ENCODE measurements at places on chromosomes 11 and 22.

- no peak for DNase-seq
Observed at GRCh38 chr22:44727709-44728108, 24.7 kb upstream of the ARHGAP8 start.

DNA sequence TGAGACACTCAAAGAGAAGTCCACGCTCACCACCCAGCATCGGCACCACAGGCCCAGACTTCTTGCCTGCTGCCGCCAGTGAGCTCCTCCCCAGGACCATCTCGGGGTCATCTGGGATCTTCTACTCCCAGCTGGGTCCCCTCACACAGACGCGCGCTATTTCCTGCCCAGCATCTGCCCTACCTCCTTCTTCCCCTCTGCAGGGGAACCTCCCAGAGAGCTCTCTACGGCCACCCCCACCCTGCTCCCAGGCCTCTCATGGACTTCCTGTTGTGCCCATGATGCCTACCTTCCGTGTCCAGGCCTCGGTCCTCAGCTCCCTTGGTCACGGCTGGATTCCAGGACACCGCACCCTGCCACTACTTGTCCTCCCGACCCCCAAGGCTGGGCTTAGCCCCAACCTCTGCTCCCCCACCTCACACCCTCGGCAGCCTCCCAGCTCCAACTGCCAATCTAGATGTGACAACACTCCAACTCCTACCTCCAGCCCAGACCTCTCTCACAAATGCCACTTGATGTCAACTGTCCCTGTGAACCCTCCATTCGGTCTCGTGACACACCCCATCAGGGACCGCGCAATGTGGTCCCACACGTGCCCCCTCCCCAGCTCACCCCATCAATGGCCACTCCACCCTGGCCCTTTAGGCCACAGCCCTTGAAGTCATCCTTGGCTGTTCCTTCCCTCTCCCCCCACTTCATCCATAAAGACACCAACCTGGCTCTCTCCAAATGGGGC, 45.3 kb downstream of the SGSM3 start:
- DNase-seq: peak; percentile 65

DNA sequence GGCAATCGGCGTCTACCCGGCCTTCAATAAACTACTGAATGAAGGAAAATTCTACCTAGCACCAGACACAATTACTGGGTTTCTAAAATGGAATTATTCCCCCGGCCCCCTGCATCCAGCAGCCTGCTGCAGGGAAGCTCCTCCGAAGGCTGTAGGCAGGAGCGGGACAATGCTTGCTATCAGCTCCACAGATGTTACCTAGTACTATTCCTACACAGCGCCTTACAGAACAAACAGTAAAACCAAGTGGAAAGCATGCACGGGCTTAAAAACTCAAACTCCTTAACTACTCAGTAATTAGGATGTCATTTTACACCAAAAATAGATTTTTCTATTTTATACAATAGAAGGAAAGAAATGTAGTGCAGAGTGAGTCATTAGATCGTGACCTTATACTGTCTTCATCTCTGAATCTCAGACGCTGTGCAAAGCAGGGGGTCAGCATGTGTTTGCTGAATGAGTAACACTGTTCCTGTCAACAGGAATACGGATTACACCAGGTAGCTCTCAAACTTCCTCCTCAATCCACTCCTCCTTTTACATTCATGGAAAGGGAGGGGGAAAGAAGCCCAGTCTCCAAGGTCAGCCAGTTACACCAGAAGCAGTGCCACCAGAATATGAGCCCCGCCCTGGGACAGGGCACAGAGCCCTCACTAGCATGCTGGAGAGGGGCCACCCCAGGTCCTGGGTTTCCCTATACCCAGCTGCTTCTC, 74.9 kb downstream of the PACSIN2 start:
- DNase-seq: no peak

- DNase-seq: no peak
Observed at GRCh38 chr22:25169278-25170031, 30.2 kb upstream of the CRYBB3 start.

GRCh38 chr22:38228873-38229740, 27.3 kb downstream of the MAFF start:
- DNase-seq: no peak

GRCh38 chr22:50563413-50564160, 868 bp upstream of the SYCE3 start:
- no peak for DNase-seq

- no peak for DNase-seq
Observed at GRCh38 chr22:41538583-41538982, 5.7 kb downstream of the POLR3H start.

- no peak for DNase-seq
Observed at GRCh38 chr11:29449281-29450074, 567.4 kb downstream of the KCNA4 start.

DNA sequence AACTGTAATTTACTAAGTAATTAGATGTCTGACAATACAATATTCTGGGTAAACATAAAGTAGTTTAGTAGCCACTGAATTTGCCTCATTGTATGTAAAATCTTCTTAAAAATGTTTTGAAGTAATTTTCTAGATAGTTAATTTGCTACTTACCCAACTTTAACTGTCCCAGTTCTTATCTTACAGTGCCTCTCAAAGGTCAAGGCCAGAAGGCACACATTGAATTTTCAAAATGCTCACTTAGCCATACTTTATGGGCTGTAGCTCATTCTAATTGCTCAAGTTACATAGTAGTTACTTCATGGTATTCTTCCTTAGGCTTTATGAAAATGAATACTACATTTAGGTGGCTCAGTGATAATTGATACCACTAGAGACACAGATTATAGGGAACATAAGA, 666.6 kb downstream of the CNTN5 start:
- DNase-seq: no peak

GRCh38 chr11:130534551-130534950, 86.1 kb downstream of the ADAMTS15 start:
- no peak for DNase-seq

- DNase-seq: no peak
Observed at GRCh38 chr11:112524798-112525197, 264.1 kb upstream of the PLET1 start.

DNA sequence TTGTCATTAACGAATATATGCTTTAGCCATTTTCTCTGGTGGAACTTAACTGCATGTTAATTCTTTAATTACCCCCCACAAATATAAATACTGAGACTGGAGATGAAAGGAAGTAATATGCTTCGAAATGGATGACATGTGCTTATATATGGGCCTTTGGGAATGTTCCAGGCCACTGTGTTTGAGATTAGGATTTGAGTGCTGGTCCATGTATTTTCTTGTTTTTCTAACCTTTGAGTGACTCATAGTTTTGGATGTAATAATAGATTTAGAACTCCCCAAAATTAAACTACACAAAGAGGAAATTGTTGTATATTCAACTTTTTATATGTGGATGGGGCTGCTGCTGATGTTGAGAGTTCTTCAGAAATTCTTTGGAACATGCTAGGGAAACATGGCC, 54.2 kb downstream of the EXT2 start:
- DNase-seq: no peak

DNA sequence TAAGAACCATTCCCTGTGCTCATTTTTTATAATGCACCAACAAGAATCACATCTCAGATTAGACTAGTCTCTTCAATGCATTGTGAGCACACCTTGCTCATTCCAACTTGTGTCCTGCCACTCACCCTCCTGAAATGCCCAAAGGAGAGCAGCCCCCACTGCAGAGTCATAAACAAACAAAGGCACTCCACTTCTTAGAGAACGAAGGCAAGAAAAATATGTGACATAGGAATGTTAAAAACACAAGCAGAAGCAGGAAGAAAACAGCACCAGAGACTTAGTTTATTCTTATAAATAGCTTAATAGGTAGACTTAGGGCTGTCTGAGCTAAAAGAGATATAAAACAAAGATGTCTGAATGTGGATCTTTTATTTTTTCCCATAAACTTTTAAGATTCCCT, 57.2 kb downstream of the GUCY1A2 start:
- no peak for DNase-seq

Measured in GM10248 (cell line).